ENCODE measurements at places on chromosomes 5 and 9.

- no peak for DNase-seq
Observed at GRCh38 chr9:94181408-94182181, 77.5 kb upstream of the ZNF169 start.

DNA sequence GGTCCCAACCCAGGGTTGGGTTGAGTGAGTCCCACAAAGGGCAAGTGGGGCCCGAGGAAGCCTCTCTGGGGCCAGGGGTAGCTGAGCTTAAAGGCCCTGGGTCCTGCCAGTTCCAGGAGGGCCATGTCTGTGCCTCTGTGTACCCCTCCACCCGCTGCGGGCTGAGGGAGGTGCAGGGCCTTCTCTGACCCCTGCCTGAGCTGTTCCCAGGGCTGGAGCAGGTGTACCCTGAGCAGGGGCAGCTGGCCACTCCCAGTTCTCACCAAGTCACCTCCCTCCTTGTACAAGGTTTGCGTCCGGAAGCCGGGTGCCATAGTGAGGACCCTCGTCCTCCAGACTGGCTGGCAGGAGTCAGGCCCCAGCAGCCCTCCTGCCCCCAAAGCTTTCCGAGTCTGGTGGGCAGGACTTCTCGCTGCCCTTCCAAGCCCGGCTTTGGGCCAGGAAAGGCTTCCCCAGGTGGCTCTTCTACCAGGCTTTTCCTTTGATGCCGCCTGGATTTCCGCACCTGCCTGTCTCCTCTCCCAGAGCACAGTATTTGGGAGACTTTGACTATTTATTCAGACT lies 9.2 kb upstream of the ENDOG start:
- no peak for DNase-seq

DNA sequence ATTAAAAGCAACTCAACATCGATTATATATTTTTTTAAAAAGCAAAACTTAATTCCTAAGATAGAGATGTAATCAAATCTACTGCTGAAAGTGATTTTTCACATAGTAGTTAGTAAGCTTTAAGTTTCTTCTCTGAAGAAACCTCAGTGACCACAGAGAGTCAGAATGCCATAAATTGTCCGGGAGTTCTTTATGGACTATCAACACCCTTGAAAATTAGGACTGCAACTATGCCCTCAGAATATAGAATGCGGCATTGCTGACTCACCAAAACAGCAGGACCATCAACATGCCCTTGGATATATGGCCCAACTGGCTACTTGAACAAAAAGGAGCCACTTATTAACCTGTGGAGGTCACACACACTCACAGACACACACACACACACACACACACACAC lies 228.9 kb upstream of the SNX2 start:
- no peak for DNase-seq

- DNase-seq = no peak
Observed at GRCh38 chr5:174307656-174308271, 262.3 kb downstream of the NSG2 start.

- DNase-seq = no peak
Observed at GRCh38 chr9:17402309-17402708, 176.6 kb upstream of the SH3GL2 start.

GRCh38 chr9:92328225-92328624 lies 2.5 kb downstream of the CENPP start:
- DNase-seq = no peak

DNA sequence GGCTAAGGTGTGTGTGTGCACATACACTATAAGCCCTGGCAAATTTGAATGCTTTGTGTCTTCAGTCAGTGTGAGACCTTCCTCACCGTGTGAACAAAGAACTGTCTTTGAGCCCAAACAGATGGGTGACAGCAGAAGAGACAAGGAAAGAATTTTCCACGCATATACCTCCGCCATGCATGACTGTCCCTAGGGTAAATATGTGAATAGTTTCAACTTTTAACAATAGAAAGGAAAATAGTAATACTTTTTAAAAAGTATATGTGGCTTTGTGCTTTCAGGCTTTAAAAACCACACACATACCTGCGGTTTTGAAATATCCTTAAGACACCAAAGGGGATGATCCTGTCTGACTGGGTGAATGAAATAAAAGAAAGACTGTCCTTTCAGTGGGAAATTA lies 438.6 kb upstream of the MPDZ start:
- DNase-seq = no peak

- DNase-seq = no peak
Observed at GRCh38 chr9:124032247-124032646, 20.7 kb downstream of the LHX2 start.

- no peak for DNase-seq
Observed at GRCh38 chr5:67183859-67184258, 12.7 kb downstream of the CD180 start.

DNA sequence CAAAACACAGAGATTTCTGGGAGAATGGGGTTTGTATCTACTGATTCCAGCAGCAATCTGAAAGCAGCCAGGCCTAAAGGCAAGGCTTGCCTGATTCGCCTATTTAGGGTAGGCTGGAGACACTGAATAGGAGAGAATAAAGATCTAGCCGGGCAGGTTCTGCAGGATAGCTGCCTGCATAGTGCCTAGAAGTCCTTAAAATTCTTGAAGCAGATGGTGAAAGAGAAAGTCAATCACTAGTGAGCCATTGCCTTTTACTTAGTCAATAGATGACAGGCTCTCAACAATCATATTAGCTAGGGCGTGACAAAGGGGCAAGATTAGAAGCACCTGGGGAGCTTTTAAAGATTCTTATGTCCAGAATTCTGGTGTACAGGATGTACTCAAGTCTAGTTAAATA lies 522.7 kb downstream of the HTR1A start:
- no peak for DNase-seq

DNA sequence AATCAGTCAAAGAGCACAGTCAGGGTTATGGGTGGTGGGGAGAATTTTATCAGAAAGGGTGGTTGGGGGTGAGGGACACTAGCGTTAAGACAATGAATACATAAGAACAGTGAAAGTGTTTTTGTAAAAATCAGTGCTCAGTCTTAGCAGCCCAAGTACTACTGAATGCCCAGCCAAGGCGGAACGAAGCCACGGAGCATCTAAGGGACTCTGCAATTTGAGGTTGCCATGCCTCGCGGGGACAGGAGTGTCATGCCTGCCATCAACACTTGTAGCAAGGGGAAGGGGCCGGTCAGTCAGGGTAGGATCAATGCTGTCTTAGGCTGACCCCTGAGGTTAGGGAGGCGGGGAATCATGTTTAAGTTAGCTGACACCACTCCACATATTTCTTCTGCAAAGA lies 13.3 kb downstream of the FSTL4 start:
- DNase-seq = no peak

DNA sequence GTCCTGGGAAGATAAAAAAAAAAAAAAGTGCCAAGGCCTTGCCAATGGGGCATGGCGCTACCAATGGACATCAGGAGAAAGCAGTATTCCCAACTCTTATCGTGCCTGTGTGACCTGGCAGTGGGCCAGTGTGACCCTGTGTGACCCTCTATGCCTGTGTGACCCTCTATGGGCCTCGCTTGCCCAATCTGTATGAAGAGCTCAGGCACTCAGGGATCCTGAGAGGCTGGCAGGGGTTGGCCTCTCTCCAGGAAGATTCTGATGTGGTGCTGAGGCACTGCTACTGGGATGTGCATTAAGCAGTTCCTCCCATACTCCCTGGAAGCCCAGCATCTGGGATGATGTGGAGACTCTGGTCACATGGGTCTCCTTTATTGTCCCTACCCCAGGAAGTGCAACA lies 179.2 kb downstream of the MACROH2A1 start:
- DNase-seq = peak; percentile 2

All from stimulated activated naive CD8-positive, alpha-beta T cell treated with anti-CD3 and anti-CD28 coated beads, Interleukin-15, amount 100 ng/mL, for 72 hours (primary cell).